ENCODE measurements at places on chromosomes 2 and 18. TPM values are rescaled to one million over a fixed set of nuclear protein-coding genes. Genes with fewer than 3 reads are reported as not detected.

Gene GMCL1
- total RNA-seq: 21.6 TPM

Gene IRS1
- 15.1 TPM for total RNA-seq

Gene GNAL
- total RNA-seq: 20.4 TPM

Gene CREG2
- 0.63 TPM for total RNA-seq

Gene CHRND
- 5.8 TPM for total RNA-seq

Gene LOXHD1
- total RNA-seq: not detected

Gene GPR39
- 0.25 TPM for total RNA-seq

Gene ZSCAN30
- 14.6 TPM for total RNA-seq

GRCh38 chr2:229089776-229090175, 181.3 kb downstream of the PID1 start:
- H3K27me3 ChIP-seq: no peaks in the 10 kb centered on the region
- H3K4me1 ChIP-seq: peaks cover 36% of the 10 kb centered on the region
- H3K4me3 ChIP-seq: no peak overlapping the region
- no peak for DNase-seq

DNA sequence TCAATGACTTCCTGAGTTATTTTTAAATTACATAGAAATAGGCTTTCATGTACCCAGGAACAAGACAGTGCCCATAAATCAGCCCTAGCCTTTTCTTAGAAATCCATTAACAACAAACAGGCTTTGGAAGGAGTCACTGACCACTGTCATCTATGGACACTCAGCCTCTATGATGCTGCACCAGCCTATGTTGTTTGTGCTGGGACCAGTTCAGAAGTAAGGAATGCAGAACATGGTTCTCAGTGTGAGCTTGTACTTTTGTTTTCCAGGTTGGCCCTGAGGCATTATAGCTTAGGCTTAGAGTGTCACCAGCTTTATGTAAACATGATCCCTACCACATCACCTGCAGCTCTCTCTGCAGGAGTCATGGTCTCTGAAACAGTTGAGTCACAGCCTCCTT, 335.7 kb upstream of the CDH7 start:
- DNase-seq: no peak
- no peaks in the 10 kb centered on the region for H3K36me3 ChIP-seq
- no peaks in the 10 kb centered on the region for H3K27me3 ChIP-seq
- no peak overlapping the region for H3K27ac ChIP-seq
- H3K4me1 ChIP-seq: no peaks in the 10 kb centered on the region

DNA sequence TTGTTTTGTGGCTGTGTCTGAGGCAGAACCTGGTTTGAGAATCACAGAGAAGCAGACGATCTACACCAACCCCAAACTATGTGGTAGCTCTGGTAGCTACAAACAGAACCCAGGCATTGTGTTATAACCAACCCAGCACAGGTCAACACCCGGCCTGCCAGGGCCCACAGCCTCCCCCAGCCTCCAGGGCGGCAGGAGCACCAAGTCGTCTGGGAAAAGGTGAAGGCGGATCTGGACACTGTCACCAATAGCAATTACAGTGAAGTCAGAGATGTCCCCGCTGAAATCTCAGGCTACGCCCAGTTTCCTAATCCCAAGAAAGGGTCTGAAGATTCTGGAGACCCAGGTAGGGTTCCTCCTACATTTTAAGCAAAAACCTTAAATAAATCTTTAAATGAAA, 3.6 kb downstream of the HJURP start:
- H3K4me3 ChIP-seq: no peak overlapping the region
- no peak for DNase-seq
- H3K27me3 ChIP-seq: no peaks in the 10 kb centered on the region
- peaks cover 44% of the 10 kb centered on the region for H3K4me1 ChIP-seq
- H3K27ac ChIP-seq: no peak overlapping the region
- peaks cover 33% of the 10 kb centered on the region for H3K36me3 ChIP-seq

DNA sequence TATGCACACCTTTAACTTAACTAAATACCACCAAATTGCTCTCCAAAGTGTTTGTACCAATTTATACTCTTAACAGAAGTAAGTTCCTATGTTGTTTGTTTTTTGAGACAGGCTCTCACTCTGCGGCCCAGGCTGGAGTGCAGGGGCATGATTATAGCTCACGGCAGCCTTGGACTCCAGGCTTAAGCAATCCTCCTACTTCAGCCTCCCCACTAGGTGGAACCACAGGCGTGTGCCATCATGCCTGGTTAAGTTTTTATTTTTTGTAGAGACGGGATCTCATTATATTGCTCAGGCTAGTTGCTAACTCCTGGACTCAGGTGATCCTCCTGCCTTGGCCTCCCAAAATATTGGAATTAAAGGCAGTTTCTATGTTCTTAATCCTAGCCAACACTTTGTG, 13.1 kb upstream of the NAB1 start:
- H3K27me3 ChIP-seq: no peaks in the 10 kb centered on the region
- no peaks in the 10 kb centered on the region for H3K36me3 ChIP-seq
- H3K4me3 ChIP-seq: no peak overlapping the region
- H3K27ac ChIP-seq: no peak overlapping the region

- H3K4me1 ChIP-seq: peaks cover 24% of the 10 kb centered on the region
- no peak for DNase-seq
- H3K27ac ChIP-seq: no peak overlapping the region
- H3K27me3 ChIP-seq: no peaks in the 10 kb centered on the region
These were observed 84.4 kb upstream of the CAVIN2 start for GRCh38 chr2:191931329-191931728.

DNA sequence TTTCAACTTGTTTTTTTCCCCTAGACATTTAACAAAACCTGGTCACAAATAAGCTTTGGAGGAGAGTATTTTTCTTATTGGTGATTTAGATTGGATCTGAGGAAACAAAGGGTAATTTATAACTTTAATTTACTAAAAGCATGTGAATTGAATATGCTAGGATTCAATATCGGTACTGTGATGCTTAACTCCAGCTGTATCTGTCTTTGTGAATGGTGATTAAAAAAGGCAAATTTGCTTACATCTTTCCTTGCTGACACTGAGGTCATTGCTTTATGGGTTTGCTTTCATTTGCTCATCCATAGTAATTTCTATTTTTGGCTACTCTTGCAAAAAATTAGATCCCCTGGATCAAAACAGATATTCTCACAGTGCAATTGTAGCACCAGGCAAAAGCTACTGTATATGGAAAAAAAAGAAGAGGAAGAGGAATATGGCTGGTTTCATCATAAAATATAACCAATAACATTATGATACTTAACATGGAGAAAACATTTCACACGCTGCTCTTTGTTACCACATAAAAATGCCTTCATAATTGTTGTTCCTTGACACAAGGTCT, 832.0 kb upstream of the ZEB2 start:
- no peak for DNase-seq
- H3K27ac ChIP-seq: no peak overlapping the region
- peaks cover 18% of the 10 kb centered on the region for H3K4me1 ChIP-seq
- H3K27me3 ChIP-seq: no peaks in the 10 kb centered on the region

DNA sequence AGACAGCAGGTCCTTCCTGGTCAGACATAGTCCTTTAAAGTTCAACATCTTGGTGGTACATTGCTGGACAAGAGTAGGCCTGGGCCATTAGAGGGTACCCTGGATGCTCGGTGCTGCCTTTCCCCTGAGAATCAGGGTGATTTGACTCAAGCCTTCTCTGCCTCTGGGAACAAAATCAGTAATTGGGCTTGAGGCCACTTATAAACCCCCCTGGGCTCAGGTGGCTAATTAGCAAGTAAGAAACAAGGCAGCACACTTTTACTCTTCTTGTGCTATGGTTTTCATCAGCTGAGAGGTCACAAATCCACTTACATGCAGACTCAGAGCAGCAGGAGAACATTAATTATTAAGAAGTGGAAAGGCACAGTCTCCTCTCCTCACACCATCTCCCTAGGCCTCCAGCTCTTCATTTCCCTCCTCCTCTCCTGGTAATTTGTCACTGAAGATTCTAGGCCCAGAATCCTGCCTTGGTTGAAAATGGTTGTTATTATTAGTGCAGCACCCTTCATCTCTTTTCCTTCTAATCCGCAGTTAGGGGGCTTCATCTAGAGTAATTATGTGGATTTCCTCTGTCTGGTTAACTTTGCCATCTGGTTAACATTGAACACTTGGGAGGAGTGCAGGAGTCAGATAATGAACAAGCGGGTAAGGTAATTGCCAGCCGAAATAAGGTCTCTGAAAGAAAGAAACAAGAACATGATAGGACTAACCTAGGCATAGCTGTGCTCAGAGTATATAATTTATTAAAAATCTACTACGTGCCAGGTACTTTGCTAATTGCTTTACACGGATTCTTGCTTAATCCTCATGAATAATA, 29.7 kb upstream of the CASP10 start:
- no peak for DNase-seq
- peaks cover 20% of the 10 kb centered on the region for H3K4me1 ChIP-seq
- H3K27ac ChIP-seq: no peak overlapping the region
- H3K36me3 ChIP-seq: peaks cover 4% of the 10 kb centered on the region
- no peaks in the 10 kb centered on the region for H3K27me3 ChIP-seq
- H3K4me3 ChIP-seq: no peak overlapping the region

DNA sequence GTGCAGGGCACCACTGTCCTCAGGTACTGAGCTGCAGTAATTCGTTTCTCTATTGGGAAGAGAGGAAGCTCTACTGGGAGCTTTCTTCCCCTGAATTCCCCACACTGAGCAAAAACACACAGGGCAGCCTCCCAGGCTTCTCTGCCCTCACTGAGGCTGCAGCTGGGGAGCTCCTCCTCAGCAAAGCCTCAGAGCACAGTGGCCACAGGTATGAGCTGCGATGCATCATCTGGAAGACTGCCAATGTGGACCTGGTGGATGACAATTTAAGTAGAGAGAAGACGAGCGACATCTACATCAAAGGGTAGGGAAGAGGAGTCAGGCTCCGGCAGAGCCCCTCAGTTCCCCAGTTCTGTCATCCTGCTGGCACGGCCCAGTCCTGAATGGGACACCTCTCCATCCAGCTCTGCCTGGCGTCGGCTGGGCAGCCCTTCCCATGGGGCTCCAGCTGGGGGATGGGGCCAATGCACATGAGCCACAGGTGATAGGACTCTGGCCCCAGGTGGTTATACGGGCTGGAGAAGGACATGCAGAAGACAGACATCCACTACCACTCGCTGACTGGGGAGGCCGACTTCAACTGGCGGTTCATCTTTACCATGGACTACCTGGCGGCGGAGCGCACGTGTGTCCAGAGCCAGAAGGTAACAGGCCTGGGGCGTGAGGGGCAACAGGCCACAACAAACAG, 37.6 kb downstream of the LMAN2L start:
- DNase-seq: no peak
- no peak overlapping the region for H3K27ac ChIP-seq
- H3K27me3 ChIP-seq: no peaks in the 10 kb centered on the region

DNA sequence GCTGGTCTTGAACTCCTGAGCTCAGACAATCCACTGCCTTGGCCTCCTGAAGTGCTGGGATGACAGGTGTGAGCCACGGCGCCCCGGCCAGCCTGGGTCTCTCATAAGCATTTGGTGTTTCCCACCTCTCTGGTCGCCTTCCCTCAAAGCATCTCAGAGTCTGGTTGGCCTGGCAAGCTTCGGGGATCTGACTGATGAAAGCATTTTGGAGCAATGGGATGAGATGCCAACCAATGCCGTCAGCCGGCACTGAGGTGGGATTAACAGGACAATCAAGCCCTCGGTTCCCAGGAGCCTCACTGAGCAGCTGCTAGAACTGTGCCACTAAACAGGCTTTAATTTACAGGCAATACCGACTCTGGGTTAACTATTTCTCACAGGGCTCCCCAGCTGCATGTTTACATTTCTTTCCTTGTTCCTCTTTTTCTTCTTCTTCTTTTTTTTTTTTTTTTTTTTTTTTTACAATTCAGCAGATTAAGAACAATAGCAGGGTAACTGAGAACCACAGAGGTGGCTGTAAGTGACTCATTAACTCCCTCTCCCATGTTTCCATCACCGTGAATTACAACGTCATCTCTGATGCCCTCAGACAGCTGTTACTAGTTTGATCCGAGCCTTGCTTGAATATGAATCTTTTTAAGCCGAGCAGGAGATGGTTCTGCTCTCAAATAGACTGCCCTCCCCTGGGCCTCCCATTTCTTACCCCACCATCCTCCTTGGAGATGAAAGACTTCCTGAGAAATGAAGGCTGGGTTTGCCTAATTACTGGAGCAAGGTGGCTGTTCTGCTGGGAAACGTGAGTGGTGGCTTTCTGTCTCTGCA, 37.9 kb downstream of the ODC1 start:
- H3K27ac ChIP-seq: no peak overlapping the region
- H3K27me3 ChIP-seq: no peaks in the 10 kb centered on the region
- H3K36me3 ChIP-seq: no peaks in the 10 kb centered on the region
- no peak overlapping the region for H3K4me3 ChIP-seq

GRCh38 chr2:152825834-152826233, 107.4 kb downstream of the ARL6IP6 start:
- H3K4me1 ChIP-seq: no peaks in the 10 kb centered on the region
- H3K27me3 ChIP-seq: no peaks in the 10 kb centered on the region
- H3K27ac ChIP-seq: no peak overlapping the region
- no peaks in the 10 kb centered on the region for H3K36me3 ChIP-seq
- DNase-seq: no peak
- no peak overlapping the region for H3K4me3 ChIP-seq

DNA sequence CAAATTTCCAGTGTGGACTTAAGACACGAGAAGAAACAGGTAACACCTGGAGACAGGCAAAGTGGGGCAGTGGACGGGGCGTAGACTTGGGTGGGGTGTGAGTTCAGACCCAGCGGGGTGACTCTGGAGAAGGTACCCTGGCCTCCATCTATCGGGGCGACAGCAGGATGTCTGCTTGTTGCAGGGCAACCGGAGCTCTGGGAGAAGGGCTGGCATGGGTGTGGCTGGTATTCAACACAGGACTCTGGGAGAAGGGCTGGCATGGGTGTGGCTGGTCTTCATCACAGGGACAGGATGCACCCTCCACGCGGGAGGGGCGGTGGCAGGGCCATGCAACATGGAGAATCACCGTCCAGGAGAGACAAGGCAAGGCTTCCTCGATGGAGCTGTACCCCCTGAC, 198.5 kb downstream of the HDAC4 start:
- H3K4me1 ChIP-seq: peaks cover 76% of the 10 kb centered on the region
- peaks cover 6% of the 10 kb centered on the region for H3K36me3 ChIP-seq
- no peaks in the 10 kb centered on the region for H3K27me3 ChIP-seq
- DNase-seq: no peak
- H3K27ac ChIP-seq: peak overlapping the region; percentile 93

DNA sequence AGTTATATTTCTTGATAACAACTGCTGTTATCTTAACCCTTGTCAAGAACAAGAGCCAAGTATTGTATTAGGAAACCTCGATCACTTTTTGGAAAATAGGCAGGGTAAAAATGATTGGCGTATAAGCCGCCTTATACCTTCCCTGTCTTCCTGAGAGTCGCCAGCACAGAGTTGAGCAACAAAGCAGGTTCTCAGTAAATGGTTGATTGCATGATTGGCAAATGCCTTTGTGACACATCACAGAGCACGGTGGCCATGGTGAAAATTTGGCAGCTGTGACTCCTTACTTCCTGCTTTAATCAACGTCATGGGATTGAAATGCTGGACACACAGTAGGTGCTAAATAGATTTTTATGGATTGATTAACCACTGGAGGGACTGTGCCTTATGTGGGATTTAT, 3.9 kb upstream of the KLHL29 start:
- H3K27ac ChIP-seq: peak overlapping the region; percentile 87
- H3K4me3 ChIP-seq: peak overlapping the region; percentile 76
- H3K27me3 ChIP-seq: peaks cover 26% of the 10 kb centered on the region
- no peak for DNase-seq
- H3K4me1 ChIP-seq: peaks cover 22% of the 10 kb centered on the region

- no peak overlapping the region for H3K4me3 ChIP-seq
- no peak for DNase-seq
- no peak overlapping the region for H3K27ac ChIP-seq
- H3K36me3 ChIP-seq: no peaks in the 10 kb centered on the region
These were observed 122.7 kb upstream of the SMAD7 start for GRCh38 chr18:49073437-49073836.

GRCh38 chr2:214730248-214730647, 79.2 kb downstream of the BARD1 start:
- no peak overlapping the region for H3K4me3 ChIP-seq
- peaks cover 3% of the 10 kb centered on the region for H3K4me1 ChIP-seq
- no peaks in the 10 kb centered on the region for H3K27me3 ChIP-seq
- peaks cover 11% of the 10 kb centered on the region for H3K36me3 ChIP-seq
- H3K27ac ChIP-seq: no peak overlapping the region
